Activated CD8-positive, alpha-beta memory T cell treated with anti-CD3 and anti-CD28 coated beads for 36 hours (primary cell): ENCODE measurements at places on chromosomes 1 and 21. TPM values are rescaled to one million over a fixed set of nuclear protein-coding genes. Genes with fewer than 3 reads are reported as not detected.

Gene HES3
- not detected for total RNA-seq

Gene TTC22
- 1.6 TPM for total RNA-seq

Gene RHOU
- 0.19 TPM for total RNA-seq

Gene GPR157
- total RNA-seq, result 3.2 TPM

Gene PTGER3
- not detected for total RNA-seq

Gene CGN
- 1.8 TPM for total RNA-seq

Gene OR2T29
- not detected for total RNA-seq

Gene LELP1
- not detected for total RNA-seq

Gene HPDL
- 55.2 TPM for total RNA-seq

Gene TCHH
- 0.17 TPM for total RNA-seq

Gene BRDT
- total RNA-seq, result not detected

Gene AURKAIP1
- 167 TPM for total RNA-seq

Gene FMN2
- not detected for total RNA-seq

Gene YBEY
- 17.7 TPM for total RNA-seq

Gene RABGAP1L
- total RNA-seq, result 33.4 TPM

Gene HPCAL4
- total RNA-seq, result 0.74 TPM

Gene CFAP45
- 1.2 TPM for total RNA-seq

Gene ITGB2
- total RNA-seq, result 197 TPM

Gene FCRL2
- not detected for total RNA-seq
